ENCODE measurements at places on chromosomes 13 and 19.

DNA sequence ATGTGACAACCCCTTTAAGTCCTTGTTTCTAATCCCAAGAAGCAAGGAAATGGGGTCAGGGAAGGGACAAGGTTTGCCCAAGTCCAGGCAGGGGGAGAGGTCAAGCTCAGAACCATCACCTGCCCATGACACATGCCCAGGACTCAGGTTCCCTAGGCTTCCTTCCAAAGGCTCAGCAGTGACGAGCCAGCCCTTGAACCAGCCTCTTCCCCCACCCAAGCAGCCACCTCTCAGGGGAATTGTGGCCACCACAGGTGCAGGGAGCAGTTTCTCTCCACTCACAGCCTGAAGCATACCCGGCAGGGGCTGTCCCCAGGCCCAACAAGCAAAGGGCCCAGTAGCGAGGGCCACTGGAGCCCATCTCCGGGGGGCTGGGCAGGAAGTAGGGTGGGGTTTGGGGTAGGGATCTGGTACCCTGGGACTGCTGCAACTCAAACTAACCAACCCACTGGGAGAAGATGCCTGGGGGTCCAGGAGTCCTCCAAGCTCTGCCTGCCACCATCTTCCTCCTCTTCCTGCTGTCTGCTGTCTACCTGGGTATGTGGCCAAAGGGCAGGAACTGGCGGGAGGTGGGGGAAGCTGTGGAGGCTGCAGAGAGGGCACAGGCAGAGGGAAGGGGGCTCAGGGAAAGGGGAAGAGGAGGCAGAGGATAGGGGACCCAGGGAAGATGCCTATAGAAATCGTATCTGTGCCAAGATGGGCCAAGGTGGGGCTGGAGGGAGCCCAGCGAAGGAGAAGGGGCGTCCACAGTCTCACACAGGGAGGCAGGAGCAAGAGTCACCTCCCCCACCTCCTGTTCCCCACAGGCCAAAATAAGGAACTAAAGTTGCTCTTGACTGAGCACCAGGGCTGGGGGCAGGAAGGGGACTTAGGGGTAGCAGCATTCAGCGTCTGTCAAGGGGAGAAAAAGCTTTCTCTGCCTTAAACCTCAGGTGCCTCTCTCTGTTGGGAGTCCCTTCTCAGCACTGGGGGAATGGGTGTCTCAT is at the start of gene CD79A:
Gene CD79A, plus strand, starts transcription at position 433 of the 986 bp plus-strand sequence. Its CDS starts 26 bp downstream, at position 459.
- DNase-seq = peak; percentile 46

DNA sequence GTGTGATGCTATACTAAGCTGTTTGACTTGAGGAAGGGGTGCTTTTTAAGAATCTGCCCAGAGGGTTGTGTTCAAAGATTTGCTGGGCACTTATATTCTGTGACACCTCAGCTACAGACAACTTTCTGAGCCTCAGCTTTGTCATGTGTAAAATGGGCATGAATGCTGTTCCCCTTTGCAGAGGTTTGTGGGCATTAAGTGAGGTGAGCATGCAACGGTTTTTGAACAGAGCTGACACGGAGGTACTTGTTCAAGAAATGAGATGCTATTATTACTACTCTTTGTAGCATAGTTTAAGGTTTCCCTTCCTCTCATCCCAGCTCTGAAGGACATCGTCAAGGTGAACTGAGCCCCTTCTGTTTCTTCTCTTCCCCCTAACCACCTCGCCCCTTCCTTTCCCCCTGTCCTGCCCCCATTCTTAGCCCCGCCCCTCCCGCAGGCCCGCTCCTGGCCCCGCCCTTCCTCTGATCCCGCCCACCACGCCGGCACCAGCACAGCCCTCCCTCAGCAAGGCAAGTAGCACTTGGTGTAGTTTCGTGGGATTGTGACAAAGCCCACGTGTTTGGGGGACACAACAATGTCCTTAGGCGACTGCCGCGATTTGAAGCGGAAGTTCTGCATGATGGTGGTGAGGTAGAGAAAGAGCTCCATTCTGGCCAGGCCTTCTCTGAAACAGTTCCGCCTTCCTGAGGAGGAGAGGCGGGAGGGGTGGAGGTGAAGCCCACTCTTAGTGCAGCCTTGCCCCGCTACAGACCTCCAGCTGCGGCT is 26.1 kb upstream of the CYP2A7 start:
- no peak for DNase-seq

DNA sequence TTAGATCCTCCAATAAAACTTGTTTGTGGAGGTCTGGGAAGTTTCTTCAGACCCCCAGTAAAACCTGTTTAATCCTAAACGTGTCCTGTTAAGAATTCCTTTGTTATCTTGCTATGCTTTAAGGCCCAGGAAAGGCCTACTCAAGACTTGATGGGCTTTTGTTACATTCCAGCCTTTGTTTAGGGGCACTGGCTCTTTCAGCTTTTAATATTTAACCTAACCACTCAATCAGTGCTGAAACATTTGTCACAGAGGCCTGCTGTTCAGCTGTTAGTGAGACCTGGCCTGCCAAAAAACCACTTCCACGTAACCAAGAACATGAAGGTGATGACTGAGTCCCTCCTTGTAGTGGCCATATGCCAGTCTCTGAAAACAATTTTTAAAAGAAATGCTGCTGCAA is 41.7 kb downstream of the PCDH17 start:
- DNase-seq = no peak

- no peak for DNase-seq
Measured at GRCh38 chr13:111915104-111915551, 151.8 kb upstream of the SOX1 start.
